Activated naive CD8-positive, alpha-beta T cell treated with anti-CD3 and anti-CD28 coated beads, Interleukin-2, amount 10 ng/mL, durations not matched to agents 7 days and 5 days (primary cell): ENCODE measurements at places on chromosomes 13 and 19. TPM values are rescaled to one million over a fixed set of nuclear protein-coding genes. Genes with fewer than 3 reads are reported as not detected.
A peak's percentile ranks its signal among the peaks of the same experiment; 100 is the strongest.

- DNase-seq, result no peak
These were observed 128.9 kb downstream of the B3GLCT start for GRCh38 chr13:31328549-31329235.

GRCh38 chr13:62292714-62293480 lies 877.2 kb upstream of the PCDH20 start:
- no peak for DNase-seq

GRCh38 chr19:32415246-32415645 lies 9.7 kb downstream of the DPY19L3 start:
- no peak for DNase-seq

DNA sequence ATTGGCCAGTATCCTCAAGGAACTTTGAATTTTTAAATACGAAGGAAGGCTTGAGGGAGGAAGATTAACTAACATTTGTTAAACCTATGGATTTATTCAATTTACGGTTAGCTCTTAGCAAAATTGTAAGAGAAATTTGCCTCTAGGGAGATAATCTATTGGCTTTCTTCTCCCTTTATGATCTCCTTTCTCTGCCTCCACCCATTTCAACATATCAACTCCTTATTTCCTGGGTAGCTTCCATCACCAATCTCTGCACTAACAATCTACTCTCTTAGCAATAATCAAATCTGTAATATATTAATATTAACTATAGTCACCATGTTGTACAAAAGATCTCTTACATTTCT lies 233.9 kb upstream of the CSNK1A1L start:
- DNase-seq, result no peak

DNA sequence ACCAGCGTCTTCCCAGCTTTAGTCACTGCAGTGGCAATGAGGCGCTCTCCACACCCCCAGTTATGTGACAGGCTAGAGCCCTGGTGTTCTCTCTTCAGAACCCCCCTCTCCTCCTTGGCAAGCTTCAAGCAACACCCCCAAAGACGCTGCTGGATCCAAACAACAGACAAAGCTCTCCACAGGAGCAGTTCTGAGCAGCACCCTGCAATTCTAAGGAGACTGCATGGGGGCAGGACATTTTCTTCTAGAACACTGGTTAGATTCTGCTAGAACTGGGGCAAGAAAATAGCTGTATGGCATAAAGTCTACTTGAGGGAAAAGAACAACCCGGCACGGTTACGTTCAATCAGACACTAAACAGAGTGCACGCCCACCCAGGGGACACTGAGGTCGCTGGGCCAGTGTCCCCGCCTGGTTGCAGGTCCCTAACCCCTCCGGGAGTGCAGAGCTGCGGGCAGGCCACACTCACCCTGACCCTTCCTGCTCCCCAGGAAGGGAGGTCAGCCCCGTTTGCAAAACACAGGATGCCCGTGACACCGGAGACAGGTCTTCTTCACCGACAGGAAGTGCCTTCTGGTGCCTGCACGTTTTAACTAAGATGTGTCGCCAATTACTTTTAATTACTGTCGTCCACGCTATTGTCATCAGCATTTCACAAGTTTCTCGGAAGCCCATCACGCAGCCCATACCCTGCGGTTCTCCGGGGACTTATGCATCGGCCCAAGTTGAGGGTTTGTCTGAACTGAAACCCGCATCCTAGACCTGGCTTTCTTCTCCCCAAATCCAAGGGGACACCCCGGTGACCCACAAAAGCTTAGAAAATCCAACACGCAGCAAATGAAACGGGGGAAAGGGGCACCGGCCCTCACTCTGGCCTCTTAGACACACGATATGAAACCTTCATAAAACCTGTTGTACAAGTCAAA lies 943 bp downstream of the GJB6 start:
- peak; percentile 44 for DNase-seq

DNA sequence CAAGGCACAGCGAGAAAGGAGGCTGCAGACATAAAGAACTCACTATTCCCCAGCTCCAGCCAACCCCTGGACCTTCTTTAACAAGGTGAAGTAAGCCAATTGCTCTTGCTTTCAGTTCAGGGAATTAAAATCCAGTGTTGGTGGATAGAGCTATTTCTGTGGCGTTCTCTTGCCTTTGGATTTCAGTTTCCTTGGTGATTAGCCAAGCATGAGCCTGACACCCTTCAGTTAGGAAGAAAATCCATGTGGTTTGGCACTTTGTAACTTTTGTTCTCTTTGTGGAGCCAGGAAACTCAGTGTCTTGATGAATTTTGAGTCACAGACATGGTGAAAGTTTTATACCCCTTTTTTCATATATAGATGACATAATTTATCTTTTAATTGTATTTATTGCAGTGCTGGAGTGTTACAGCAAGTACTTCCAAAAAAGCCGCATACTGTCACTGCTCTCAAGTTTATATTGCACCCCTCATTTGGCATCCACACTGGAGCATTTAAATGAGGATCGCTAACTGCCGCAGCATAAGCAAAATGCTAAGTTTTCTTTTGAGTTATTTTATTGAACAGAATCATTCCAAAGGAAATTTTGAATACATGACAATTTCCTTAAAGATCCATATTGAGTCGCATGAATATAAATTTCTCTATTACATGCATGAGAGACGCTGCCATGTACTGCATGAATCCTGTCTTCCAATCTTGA lies 406.8 kb downstream of the MYO16 start:
- no peak for DNase-seq

DNA sequence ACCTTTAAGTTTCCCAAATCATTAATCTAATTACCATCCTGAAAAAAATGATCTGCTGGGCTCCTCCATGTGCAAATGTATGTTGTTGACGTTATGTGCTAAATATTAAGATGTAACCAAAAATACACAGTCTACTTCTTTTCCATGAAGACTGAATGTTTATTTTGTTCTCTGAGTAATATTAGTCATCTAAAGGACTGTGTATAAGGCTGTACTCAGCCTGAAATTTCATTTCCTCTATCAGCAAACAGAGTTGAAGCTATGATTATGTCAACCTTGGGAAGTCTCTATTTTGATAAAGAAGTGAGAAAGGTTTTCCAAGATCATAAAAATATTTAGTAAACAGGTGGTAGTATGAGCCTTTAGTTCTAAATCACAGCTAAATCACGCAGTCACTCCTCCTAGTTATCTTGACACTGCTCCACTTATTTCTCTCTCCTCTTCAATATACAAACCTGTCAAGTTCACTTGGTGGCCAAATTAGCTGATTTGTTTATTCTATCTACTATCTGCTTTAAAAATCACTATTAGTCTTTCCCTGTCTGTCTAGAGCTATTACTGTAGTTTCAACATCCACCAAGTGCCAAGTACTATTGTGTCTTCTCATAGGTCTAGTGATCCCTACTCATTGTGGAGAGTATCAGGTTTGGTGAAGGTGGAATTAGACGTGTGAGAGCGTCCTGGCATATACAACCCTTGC lies 211.7 kb upstream of the STARD13 start:
- DNase-seq, result no peak

DNA sequence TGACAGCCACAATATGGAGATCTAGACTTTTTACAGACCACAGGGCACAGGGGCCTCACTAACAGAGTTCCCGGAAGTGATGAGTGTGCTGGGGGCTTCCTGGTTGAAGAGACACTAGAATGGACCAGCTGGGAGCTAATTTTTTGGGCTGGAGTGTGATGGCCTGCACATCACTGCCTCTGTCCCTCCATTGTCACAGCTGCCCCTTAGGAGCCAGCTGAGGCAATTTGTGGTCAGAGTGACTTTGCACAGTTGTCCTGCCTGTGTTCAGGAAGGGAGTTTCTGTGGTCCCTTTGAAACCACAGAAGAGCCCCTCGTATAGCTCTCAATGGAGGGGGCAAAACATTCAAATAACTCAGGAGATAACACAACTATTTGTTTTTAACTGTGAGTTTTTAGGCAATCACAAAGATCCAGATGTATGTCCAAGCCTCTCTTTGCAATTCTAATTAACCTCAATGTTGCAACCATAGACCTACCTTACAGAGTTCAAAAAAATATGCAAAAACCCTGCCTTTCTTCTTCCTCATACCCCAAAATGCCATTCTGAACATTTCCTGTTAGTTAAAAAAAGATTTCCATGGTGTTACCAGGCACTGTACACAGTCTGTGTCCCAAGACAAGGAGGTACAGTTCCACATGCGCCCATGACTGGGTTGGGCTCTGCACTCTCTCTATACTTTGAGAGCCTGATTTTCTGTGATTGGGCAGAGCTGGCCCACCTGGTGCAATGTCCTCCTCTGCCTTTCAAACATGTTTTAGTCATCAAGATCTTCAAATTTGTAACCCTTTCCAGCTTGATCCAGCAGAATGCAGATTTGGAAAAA lies 2.4 kb downstream of the ALOX5AP start:
- peak; percentile 31 for DNase-seq

CTXN1 gene
- total RNA-seq, result not detected

ACP7 gene
- not detected for total RNA-seq

NUFIP1 gene
- total RNA-seq, result 5.1 TPM

FXYD5 gene
- total RNA-seq, result 353 TPM

SIPA1L3 gene
- total RNA-seq, result 20.3 TPM

PEG3 gene
- total RNA-seq, result 0.06 TPM

RXFP2 gene
- not detected for total RNA-seq

CEACAM20 gene
- total RNA-seq, result not detected

STAP2 gene
- total RNA-seq, result 8.8 TPM

CALR3 gene
- not detected for total RNA-seq

ZNF491 gene
- 3.1 TPM for total RNA-seq
